ENCODE measurements at places on chromosomes 11 and 22.

DNA sequence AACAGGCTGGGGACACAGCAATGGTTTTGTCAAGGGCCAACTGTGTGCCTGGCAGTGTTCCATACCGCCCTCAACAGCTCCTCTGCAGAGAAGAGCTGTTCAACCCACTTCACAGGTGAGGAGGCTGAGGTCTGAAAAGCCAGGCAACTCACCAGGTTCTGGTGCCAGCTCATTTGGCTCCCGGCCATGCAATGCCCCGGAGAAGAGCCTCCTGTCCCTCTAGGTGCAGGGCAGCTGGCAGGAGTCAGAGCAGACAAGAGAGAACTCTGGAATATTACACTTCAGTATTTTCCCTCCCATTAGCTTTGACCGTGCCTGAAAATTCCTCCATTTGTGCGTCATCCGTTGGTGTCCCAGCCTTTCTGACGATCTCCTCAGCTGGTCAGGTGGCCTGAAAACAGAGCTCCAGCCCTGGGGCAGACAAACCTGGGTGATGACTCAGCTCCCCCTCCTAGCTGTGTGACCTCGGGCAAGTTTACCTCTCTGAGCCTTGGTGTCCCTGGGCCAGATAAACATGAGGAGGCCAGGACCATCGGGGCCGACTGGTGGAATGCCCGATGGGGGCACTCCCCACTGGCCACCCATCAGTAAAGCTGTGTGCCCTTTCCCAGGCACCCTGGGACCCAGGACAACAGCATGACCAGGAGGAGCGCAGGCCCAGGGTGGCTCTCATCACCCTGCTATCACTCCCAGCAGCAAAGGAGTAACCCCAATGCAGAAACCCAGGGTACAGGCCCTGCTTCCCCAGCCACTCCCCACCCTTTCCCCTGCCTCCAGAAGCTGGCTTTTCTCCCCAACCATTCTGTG is 9.6 kb upstream of the C1QTNF6 start:
- no peak for DNase-seq

GRCh38 chr11:46050003-46050461 is 71.2 kb downstream of the PHF21A start:
- no peak for DNase-seq

GRCh38 chr11:6040874-6041273 is 10.3 kb upstream of the OR56A1 start:
- DNase-seq: no peak

DNA sequence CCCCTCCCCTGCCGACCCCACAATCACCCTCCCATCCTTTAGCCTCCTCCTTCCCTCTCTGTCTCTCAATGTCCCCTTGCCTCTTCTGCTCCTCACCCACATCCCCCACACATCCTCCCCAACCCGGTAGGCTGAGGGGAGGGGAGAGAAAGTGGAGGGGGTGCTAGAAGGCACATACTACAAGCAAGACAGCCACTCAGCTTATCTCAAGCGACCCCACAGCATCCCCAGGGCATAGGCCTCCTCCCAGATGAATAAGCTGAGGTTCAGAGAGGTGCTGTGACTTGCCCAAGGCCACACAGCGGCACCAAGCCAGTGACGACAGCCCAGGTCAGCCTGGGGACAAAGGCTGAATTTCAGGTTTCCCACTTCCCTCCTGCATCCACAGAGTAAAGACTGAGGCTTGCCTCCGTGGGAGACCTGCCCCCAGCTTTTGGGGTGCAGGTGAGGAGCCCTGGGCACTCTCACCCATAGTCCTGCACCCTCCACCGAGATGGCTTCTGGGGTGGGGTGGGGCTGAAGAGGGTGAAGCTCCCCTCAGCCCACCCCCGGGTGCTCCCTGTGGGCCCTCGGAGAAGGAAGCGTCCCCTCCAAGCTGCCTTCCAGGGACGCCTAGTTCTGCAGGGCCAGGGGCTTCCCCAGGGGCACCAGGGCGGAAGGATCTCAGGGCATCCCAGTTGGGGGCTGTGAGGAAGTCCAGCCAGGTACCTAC is 511 bp downstream of the RAC2 start:
- DNase-seq: peak; percentile 37

- DNase-seq: peak; percentile 65
Observed at GRCh38 chr11:68584097-68584496, 100.2 kb upstream of the GAL start.

- DNase-seq: no peak
Observed at GRCh38 chr22:48425091-48425506, 1402.6 kb downstream of the BRD1 start.

- no peak for DNase-seq
Observed at GRCh38 chr11:111253131-111253530, 7.6 kb downstream of the POU2AF2 start.

GRCh38 chr11:128365044-128365443 is 222.3 kb downstream of the ETS1 start:
- peak; percentile 43 for DNase-seq

All from NAMALWA (cell line).